Fibroblast of skin of left quadriceps (primary cell): ENCODE measurements at places on chromosomes 12 and 14.

- no peak for DNase-seq
Measured at GRCh38 chr14:52112336-52113018, 43.6 kb upstream of the NID2 start.

DNA sequence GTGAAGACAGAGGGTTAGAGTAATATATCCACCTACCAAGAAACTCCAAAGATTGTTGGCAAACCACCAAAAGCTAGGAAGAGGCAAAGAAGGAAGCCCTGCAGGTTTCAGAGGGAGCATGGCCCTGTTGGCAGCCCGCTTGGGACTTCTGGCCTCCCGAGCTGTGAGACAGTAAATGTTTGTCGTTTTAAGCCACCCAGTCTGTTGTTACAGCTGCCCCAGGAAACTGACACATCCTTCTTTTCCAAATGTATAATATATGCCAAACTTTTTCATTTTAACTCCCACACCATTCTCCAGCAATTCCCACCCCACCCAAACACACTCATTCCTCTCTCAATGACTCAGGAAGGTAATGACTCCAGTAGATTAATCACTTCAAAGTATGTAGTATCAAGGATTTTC is 74.0 kb downstream of the RPS29 start:
- no peak for DNase-seq

DNA sequence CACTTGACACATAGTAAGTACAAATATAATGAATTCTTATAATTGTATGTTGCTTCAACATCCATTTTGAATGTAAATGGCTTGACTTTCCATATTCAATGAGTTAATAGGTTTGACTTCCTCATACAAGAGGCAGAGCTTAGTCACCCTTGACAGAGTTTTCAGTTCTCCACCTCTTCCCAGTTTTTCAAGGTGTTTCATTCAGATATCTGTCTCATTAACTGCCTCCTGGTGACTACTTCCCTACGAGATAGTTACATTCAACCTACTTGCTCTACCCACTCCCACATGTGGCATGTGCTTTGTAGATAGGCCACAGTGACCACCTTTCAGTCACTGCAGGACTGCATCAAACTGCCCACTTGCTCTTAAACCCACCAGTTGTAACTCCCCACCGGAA is 60.0 kb downstream of the MYF5 start:
- DNase-seq, result no peak

DNA sequence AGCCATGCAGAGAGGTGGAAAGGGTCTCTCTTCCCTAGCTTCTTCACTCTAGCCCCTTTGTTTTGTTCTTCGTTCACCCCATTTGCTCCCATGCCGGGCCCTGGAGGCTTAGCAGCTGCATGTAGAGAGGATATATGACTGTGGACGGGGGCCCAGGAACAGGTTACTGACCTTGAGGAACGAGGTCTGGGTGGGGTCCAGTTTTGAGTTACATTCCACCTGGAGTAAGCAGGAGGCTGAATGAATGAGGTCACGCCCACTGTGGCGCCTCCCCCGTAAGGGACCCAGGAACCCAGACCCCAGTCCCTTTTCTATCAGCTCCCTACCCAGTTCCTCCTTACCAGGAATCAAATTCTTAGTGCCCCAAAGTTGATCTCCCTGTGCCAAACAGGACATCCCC is 6.6 kb downstream of the NDRG2 start:
- DNase-seq, result no peak

GRCh38 chr12:128133321-128134073 is 133.5 kb upstream of the TMEM132C start:
- no peak for DNase-seq

DNA sequence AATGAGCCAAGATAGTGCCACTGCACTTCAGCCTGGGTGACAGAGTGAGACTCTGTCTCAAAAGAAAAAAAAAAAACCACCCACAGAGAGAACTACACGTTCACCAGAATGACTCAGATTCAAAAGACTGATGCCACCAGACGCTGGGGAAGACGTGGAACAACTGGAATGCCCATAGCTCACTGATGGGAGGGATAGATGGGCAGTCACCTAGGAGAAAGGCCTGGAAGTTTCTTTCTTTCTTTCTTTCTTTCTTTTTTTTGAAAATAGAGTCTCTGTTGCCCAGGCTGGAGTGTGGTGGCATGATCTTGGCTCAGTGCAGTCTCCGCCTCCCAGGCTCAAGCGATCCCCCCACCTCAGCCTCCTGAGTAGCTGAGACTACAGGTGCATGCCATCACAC is 10.0 kb upstream of the KLC1 start:
- DNase-seq, result no peak

DNA sequence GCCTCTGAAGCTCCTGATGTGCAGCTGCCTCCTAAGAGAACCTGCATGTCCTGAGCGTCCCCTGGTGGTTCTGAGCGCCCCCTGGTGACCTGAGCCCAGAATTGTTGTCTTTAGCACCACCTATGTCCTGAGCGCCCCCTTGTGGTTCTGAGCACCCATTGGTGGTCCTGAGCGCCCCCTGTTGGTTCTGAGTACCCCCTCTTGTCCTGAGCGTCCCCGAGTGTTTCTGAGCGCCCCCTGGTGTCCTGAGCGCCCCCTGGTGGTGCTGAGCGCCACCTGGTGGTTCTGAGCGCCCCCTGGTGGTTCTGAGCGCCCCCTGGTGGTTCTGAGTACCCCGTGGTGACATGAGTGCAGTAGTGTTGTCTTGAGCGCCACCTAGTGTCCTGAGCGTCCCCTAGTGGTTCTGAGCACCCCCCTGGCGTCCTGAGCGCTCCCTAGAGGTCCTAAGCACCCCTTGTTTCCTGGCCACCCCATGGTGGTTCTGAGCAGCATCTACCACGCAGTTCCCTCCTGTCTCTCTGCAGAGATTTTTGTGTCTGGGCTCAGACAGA is 782.5 kb downstream of the TMEM121 start:
- DNase-seq, result no peak

DNA sequence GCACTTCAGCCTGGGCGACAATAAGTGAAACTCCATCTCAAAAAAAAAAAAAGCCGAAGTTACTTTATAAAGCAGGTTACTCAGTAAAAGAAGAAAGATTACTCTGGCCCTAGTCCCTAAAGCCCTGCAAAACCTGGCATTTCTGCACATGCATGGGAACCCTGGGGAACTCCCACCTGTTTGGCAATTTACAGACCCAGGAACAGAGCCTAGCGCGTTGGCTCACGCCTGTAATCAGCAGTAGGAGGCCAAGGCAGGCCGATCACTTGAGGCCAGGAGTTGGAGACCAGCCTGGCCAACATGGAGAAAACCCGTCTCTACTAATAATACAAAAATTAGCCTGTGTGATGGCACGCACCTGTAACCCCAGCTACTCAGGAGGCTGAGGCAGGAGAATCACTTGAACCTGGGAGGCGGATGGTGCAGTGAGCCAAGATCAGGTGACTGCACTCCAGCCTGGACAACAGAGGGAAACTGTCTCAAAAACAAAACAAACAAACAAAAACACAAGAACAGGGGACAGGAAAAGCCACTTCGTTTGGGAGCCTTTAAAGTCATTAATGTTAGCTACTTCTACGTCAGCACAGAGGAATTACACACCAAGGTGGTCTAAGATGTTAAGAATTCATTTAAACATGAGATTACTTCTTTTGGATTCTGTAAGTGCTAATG is 34.1 kb upstream of the SPTSSA start:
- DNase-seq, result no peak

DNA sequence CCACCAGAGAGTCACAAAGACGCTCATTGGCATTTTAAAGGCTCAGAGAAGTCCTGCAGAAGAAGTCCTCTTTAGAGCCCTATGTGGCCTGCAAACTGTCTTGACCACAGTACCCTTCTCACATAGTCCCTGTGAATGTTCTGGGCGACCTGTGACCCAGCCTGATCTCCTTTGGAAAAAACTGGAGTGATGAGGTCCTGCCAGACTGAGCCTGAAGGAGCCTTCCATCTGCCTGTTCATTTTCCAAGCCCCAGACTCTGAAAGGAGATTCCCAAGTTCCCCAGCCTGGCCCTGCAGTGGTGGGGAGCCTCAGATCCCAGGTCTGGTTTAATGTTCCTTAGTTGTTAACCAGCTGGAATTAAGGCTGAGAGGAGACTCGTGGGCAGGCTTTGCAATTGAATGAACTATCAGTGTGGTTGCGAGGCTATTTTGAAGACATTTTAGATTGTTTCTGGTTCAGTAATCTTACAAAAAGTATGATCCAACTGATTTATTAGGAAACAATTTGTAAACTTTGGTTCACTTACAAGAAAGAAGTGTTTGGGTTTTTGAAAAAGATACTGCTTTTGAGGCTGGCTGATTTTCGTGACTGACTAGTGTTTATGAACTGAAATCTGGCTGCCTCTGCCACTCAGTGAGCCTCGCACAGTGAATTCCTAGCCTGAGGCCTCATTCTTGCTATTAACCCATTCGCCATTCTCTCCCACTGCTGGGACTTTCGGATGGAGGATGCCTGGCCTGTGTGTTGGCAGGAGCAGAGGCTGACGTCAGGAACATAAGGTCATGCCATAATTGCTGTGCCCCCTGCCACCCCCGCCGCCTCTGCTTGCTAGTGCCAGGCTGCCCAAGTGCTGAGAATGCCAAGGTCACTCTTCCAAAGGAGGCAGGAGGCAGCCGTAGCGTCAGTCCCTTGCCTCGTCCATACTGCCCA is 249.0 kb downstream of the CACNA1C start:
- DNase-seq, result no peak

DNA sequence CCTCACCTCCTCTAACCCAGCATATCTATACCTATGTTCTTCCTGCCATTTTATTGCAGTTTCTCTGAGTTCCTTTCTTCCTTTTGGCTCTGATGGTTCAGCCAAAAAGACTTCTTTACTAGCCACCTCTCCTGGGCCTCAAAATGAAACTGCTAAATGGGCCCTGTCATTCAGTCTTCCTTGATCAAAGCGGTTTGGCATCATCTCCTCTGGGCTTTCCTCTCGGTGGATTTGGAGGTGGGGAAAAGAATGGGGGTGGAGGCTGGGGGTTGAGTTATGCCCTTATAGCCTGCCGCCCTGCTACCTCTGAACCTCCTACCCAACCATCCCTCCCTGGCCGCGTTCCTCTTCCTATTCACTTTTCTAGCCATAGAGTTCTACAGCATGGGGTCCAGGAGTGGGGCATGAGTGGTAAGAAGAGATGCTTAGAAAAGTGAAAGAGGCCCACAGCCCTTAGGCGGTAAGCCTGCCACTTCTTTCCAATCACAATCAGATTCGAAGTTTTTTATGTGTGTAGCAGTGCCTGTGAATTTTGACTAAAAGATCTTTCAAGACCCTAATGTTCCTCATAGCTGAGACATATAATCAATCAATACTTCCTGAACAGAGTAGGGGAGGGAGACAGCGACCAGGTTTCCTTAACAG is 2.5 kb downstream of the AJUBA start:
- no peak for DNase-seq

DNA sequence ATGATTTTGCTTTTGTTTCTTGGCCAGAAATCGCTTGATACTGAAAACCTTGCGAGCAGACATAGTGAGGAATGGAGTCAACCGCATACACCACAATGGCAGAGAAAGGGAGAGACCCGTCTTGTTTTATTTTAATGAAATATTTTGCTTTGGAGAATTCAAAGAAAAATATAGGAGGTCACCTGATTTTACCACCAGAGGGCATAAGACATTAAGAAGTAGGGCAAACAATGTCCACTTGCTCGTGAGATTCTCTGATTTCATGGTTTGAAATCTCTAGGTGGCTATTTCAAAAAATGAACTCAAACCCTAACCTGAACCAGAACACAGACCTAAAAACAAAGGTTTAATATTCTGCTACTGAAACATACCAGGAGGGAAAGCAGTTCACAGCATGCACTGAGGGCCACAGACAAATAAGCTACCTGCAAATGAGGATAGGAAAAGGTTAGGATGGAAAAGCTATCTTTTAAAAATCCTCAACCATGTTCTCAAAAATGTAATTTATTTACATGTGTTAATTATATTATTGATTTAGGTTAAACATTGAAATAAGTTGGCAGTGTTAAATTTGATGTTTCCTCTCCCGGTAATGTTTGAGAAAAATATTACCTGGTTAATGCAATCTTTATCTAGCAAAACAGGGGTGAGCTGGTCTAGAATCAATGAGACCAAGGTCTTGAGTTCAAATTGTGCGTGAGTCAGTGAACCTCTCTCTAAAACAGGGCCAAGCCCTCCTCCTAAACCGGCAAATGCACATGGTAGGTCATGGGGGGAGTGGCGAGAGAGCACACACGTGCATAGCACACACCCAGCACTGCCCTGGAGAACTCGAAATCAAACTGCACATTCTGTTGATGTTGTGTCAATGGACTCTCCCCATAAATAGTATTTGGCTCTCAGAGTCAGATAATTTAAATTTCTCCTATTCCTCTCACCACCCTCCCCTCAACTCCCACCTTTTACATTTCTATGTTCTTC is 12.5 kb downstream of the IFNG-AS1 start:
- DNase-seq, result no peak

GRCh38 chr14:91417120-91417982 is at the start of gene CCDC88C:
Gene CCDC88C (minus strand): TSS chr14:91417820. CDS start chr14:91417690, 130 bp downstream.
- DNase-seq, result no peak

DNA sequence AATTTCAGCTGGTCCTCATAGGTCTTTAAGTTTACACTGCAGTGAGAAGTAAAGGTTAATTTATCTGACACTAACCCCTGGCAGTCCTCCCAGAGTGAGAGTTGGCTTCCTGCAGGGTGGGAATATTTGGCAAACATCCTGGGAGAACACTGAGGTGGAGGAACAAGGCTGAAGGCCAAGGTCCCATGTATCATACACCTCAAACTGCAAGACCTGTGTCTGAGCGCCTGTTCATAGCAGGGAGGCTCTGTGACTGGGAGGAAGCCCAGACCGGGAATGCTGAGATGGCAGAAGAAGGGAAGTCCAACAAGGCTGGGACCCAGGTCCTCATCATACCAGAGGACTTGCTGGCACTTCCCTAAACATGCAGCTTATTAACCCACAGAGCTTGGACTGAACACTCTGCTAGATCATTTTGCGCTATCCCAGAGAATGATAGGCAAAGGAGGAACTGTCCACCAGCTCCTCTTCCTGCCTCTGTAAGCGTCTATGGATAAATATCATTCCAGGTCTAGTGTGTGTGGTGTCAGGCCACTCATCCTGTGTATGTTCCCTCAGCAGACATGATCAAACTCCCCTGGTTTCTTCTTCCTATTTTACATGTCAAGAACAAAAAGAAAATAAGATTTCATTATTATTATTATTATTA is 199.6 kb upstream of the CNOT2 start:
- no peak for DNase-seq

DNA sequence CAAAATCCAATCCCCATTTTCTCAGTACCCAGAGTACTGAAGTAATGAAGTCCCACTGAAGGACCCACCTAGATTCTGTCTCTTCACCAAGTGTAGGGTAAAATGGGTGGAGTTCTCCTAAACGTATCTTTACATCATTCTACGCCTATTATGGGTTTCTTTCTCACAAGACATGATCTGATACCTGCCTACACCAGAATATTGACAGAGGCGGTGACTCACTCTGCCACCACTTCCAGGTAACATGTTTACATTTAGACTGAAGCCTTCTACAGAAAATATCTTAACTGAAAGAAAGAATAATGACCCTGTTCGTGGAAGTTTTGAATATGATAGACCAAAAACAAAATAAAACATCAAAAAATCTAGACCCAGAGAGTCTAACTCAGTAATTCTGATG is 89.8 kb downstream of the BTG1 start:
- DNase-seq, result no peak

- no peak for DNase-seq
Measured at GRCh38 chr14:64605926-64606685, 56.3 kb downstream of the PPP1R36 start.
